ENCODE measurements at places on chromosomes 3 and 15. TPM values are rescaled to one million over a fixed set of nuclear protein-coding genes. Genes with fewer than 3 reads are reported as not detected.

- no peaks in the 10 kb centered on the region for H3K27me3 ChIP-seq
- H3K4me1 ChIP-seq, result peaks cover 8% of the 10 kb centered on the region
- peak overlapping the region; percentile 91 for H3K27ac ChIP-seq
- DNase-seq, result peak; percentile 84
Measured at GRCh38 chr3:107523539-107524325, 970 bp downstream of the BBX start.

DNA sequence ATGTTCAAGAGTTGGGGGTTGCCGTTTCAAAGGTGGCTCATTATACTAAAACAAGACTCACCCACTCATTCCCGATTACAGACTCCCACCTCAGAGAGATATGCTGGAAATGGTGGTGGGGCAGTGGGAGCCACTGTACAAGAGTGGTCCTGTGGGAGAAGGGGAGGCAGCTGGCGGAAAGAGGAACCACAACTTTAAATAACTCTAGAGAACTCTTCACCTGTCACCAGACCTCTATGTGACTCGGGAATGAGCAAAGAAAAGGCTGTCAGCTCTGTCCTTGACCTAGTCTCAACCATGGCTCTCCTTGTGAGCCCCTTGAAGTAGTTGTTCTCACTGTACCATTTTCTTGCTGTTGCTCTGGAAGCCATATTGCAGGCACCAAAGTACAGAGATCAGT, 293.8 kb downstream of the CHST2 start:
- DNase-seq, result no peak
- H3K4me1 ChIP-seq, result no peaks in the 10 kb centered on the region
- H3K27ac ChIP-seq, result no peak overlapping the region
- H3K36me3 ChIP-seq, result no peaks in the 10 kb centered on the region

GRCh38 chr3:166526881-166527280, 689.7 kb upstream of the BCHE start:
- DNase-seq, result no peak
- no peaks in the 10 kb centered on the region for H3K36me3 ChIP-seq
- H3K4me1 ChIP-seq, result no peaks in the 10 kb centered on the region
- no peak overlapping the region for H3K4me3 ChIP-seq

Gene PAQR5
- total RNA-seq, result 37.9 TPM

Gene P2RY14
- total RNA-seq, result 7.2 TPM

Gene CMTM8
- 24.9 TPM for total RNA-seq

Data from upper lobe of right lung (tissue), 1 donor.